ENCODE measurements at places on chromosomes 3 and 15. TPM values are rescaled to one million over a fixed set of nuclear protein-coding genes. Genes with fewer than 3 reads are reported as not detected.

Gene CDCP1
- 76.4 TPM for total RNA-seq

Gene TRPC1
- 35.5 TPM for total RNA-seq

Gene TMCO5A
- total RNA-seq, result not detected

Gene NR1I2
- total RNA-seq, result not detected

Gene ZNF502
- 5.9 TPM for total RNA-seq

Gene SLC33A1
- 63.5 TPM for total RNA-seq

Gene SHC4
- 2.6 TPM for total RNA-seq

Gene LMAN1L
- not detected for total RNA-seq

Gene AADACL2
- total RNA-seq, result not detected

Gene AHSG
- under 0.01 TPM for total RNA-seq

Gene DUOXA2
- not detected for total RNA-seq

Gene C3orf22
- not detected for total RNA-seq

Gene ANKRD34C
- total RNA-seq, result not detected

Gene GRIP2
- 0.09 TPM for total RNA-seq

Gene LRRC3B
- not detected for total RNA-seq

Gene FBXW12
- not detected for total RNA-seq

Gene MORC1
- total RNA-seq, result not detected

Gene CP
- total RNA-seq, result not detected

Gene STRIT1
- total RNA-seq, result not detected

Gene ZCWPW2
- 0.74 TPM for total RNA-seq

Gene ATP10A
- total RNA-seq, result 6.4 TPM

Gene ANKUB1
- not detected for total RNA-seq

Gene LINGO1
- total RNA-seq, result not detected
